ENCODE measurements at places on chromosomes 6 and 20.
A peak's percentile ranks its signal among the peaks of the same experiment; 100 is the strongest.

- DNase-seq: peak; percentile 64
Measured at GRCh38 chr20:64057628-64058498, 5.1 kb upstream of the TCEA2 start.

DNA sequence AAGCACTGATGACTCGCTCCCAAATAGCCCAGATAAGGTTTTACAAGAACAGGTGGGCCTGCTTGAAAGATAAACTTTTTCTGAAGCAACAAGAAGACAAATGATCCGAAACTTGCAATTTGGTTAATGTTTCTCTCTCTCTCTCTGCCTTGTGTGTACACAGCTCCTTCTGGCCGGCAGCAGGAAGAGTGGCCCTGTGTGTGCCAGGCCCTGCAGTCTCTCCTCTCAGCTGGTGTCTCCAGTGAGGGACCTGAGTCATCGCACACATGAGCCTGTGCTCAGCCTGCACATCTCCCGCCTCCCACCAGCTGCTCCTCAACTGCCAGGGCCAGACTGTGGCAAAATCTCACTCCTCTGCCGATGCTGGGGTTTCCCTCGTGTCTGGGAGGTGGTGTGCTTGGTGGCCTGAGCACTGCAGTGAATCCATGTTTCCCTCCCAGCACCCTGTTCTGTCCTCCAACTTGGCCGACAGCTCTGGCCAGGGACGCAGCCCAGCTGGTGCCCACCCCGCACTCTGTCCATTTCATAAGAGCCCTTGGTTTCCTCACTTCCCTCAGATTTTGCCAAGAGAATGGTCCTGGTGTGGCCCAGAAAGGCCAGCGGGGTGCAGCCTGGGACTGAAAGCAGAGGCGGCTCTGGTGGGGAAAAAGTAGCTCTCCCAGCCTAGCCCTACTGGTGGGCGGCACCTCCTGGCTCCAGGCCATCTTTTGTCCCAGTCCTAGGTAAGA lies 49.4 kb downstream of the ERMARD start:
- no peak for DNase-seq

DNA sequence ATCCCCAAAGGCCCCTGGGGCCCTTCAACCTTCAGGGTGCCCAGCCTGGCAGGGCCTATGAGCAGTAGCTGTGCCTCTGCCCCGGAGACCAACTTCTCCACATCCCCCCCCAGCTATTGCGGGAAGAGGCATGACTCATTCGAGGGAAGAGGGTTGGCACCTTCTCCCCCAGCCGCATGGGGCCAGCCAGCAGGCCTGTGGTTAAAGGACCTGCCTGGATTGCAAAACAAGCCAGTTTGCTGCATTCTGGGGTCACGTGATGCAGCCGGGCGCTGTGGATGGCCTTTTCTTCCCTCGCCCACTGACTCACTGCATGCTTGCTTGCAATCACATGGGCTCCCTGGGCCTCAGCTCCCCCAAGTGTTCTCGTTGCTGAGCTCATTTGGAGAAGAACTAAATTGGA lies 182.5 kb downstream of the MAFB start:
- no peak for DNase-seq

GRCh38 chr6:137351890-137352289 lies 132.7 kb upstream of the IFNGR1 start:
- DNase-seq: no peak

DNA sequence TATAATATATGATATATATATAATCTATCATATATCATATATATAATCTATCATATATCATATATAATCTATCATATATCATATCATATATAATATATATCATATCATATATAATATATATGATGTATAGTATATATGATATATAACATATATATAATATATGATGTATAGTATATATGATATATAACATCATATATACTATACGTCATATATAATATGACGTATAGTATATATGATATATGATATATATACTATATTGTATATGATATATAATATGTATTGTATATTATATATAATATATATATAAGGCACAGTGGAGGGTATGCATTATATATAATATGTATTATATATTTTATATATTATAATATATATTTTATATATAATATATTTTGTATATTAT lies 36.7 kb downstream of the PTPRA start:
- no peak for DNase-seq
